ENCODE measurements at places on chromosomes 2 and 18. TPM values are rescaled to one million over a fixed set of nuclear protein-coding genes. Genes with fewer than 3 reads are reported as not detected.

- peaks cover 43% of the 10 kb centered on the region for H3K4me1 ChIP-seq
- H3K27ac ChIP-seq, result no peak overlapping the region
- H3K27me3 ChIP-seq, result no peaks in the 10 kb centered on the region
These were observed 1.5 kb downstream of the ODC1 start for GRCh38 chr2:10446631-10447030.

Gene WNT10A
- total RNA-seq, result not detected

- H3K27me3 ChIP-seq, result no peaks in the 10 kb centered on the region
- no peak overlapping the region for H3K4me3 ChIP-seq
- no peak overlapping the region for H3K27ac ChIP-seq
- H3K36me3 ChIP-seq, result no peaks in the 10 kb centered on the region
These were observed 51.0 kb downstream of the HNRNPLL start for GRCh38 chr2:38551746-38552145.

Gene CYP27C1
- not detected for total RNA-seq

- no peaks in the 10 kb centered on the region for H3K36me3 ChIP-seq
- H3K4me3 ChIP-seq, result no peak overlapping the region
- no peaks in the 10 kb centered on the region for H3K27me3 ChIP-seq
- H3K4me1 ChIP-seq, result peaks cover 5% of the 10 kb centered on the region
- no peak overlapping the region for H3K27ac ChIP-seq
- no peak for DNase-seq
These were observed 245.8 kb downstream of the EIPR1 start for GRCh38 chr2:3131636-3132326.

Gene PUS10
- 7.3 TPM for total RNA-seq

Gene COMMD1
- total RNA-seq, result 30.5 TPM

GRCh38 chr2:9095690-9096089 is 92.2 kb upstream of the MBOAT2 start:
- peaks cover 6% of the 10 kb centered on the region for H3K27me3 ChIP-seq
- no peak overlapping the region for H3K4me3 ChIP-seq
- H3K36me3 ChIP-seq, result no peaks in the 10 kb centered on the region
- no peaks in the 10 kb centered on the region for H3K4me1 ChIP-seq
- DNase-seq, result no peak
- H3K27ac ChIP-seq, result no peak overlapping the region
